ENCODE measurements at places on chromosomes 11 and 22. TPM values are rescaled to one million over a fixed set of nuclear protein-coding genes. Genes with fewer than 3 reads are reported as not detected.

GRCh38 chr11:130435671-130436070, 7.3 kb upstream of the ADAMTS8 start:
- H3K4me3 ChIP-seq = no peak overlapping the region
- H3K27ac ChIP-seq = no peak overlapping the region
- peaks cover 19% of the 10 kb centered on the region for H3K27me3 ChIP-seq
- DNase-seq = no peak

GRCh38 chr11:2310786-2311352, 9.1 kb downstream of the TSPAN32 start:
- DNase-seq = no peak
- H3K4me1 ChIP-seq = peaks cover 18% of the 10 kb centered on the region
- no peak overlapping the region for H3K4me3 ChIP-seq
- H3K36me3 ChIP-seq = no peaks in the 10 kb centered on the region
- H3K27me3 ChIP-seq = no peaks in the 10 kb centered on the region

DNA sequence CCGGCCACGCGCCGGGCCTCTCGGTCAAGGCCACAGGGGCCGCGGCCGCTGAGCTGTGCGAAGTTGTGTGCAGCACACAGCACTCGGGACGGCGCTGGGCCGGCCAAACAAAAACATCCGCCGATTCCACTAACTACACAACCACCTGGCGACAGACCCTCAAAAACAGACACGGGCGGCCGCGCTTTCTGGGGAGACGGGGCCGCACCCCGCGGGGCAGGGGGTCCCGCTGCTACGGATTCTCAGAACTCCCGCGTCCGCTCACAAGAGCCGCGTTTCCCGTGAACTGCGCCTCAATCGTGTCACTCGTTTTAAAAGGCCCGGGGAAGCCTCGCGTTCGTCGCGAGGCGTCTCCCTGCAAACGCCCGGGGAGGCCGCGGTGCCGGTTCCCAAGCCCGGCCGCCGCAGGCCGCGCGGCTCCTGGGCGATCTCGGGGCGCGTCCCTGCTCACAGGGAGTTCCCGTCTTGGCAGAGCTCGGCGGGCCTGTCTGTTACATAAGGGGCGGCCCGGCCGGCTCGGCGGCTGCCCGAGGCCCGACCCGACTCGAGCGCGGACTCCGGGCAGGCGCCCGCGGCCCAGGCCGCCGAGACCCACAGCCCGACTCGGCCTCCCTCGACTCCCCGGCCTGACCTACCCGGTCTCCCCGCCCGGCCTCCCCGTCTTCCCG, 936 bp downstream of the BRD1 start:
- H3K36me3 ChIP-seq = no peaks in the 10 kb centered on the region
- peak; percentile 91 for DNase-seq
- peak overlapping the region; percentile 81 for H3K27ac ChIP-seq
- no peaks in the 10 kb centered on the region for H3K27me3 ChIP-seq
- peaks cover 36% of the 10 kb centered on the region for H3K4me1 ChIP-seq

DNA sequence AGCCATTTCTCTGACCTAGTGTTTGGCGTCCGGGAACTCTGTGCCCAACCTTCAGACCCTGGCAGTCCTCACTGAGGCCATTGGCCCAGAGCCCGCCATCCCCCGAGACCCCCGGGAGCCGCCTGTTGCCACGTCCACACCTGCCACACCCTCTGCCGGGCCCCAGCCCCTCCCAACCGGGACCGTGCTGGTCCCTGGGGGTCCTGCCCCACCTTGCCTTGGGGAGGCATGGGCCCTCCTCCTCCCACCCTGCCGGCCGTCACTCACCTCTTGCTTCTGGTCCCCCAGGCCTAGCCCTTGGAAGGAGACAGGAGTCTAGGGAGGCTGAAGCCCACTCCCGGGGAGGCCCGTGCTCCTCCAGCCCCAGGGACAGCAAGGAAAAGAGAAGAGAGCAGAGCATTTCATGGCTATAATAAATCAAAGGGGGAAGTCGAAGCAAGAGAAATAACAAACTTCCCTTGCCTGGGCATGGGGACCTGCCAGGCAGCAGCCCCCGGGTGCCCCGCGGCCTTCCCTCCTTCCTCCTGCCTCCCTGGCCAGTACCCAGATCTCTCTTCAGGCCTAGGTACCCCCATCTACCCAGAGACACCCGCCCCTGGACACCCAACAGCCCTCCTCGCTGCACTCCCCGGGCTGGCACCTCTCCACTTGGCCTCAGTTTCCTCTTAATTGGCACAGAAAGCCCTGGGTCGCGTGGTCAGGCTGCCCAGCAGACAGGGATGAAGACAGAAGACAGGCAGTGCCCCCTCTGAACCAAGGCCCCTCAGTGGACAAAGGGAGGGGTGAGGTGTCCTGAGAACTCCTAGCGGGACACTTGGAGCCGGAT, 13.0 kb upstream of the SLC39A13 start:
- H3K4me3 ChIP-seq = peak overlapping the region; percentile 40
- H3K4me1 ChIP-seq = peaks cover 1% of the 10 kb centered on the region
- H3K36me3 ChIP-seq = no peaks in the 10 kb centered on the region
- H3K27ac ChIP-seq = peak overlapping the region; percentile 97
- no peak for DNase-seq

DNA sequence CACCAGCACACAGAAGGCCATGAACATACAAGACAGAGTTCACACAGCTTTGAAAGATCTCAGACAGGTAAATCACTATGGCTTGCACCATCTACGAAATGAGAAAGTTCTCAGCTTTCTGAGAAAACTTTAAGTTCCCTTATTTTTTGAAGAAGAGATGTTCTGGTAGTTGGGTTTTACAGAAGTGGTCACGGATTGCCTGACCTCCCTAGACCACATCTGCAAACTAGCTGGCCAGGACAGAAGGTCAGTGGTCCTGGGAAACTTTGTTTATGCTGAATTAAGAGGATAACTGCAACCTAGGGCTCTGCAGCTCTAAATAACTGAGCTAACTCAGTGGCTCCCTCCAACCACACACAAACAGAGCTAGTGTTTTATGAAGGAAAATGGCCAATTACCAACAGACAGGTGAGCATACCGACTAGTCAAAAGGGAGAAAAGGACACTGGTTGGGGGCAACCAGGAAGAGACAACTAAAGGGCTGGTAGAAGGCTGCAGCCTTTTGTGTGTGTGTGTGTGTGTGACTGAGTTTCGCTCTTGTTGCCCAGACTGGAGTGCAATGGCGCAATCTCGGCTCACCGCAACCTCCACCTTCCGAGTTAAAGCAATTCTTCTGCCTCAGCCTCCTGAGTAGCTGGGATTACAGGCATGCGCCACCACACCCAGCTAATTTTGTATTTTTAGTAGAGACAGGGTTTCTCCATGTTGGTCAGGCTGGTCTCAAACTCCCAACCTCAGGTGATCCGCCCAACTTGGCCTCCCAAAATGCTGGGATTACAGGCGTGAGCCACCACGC, 8.5 kb upstream of the SCN2B start:
- no peak overlapping the region for H3K4me3 ChIP-seq
- no peak for DNase-seq
- no peaks in the 10 kb centered on the region for H3K36me3 ChIP-seq

GRCh38 chr11:115391160-115391559, 113.1 kb downstream of the CADM1 start:
- DNase-seq = no peak
- H3K4me1 ChIP-seq = no peaks in the 10 kb centered on the region
- no peaks in the 10 kb centered on the region for H3K36me3 ChIP-seq
- no peak overlapping the region for H3K27ac ChIP-seq
- no peak overlapping the region for H3K4me3 ChIP-seq

DNA sequence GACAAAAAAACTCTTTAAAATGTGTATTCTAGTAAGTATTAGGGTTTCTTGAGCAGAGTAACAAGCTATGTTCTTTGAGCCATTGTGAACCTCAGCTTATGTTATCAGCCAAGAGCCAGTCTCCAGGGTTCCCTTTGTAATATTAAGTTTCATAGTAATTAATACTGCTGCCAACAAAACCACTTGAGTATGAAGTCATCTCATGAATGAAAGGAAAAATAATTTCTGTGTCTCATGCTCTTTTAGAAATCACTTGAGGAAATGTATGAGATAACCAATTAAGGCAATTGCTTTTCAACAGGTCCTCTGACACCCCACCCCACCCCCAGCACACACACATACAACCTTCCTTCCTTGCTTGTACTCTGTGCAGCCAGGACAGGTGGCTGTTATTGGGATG, 59.9 kb downstream of the BBOX1 start:
- DNase-seq = no peak
- no peaks in the 10 kb centered on the region for H3K27me3 ChIP-seq
- H3K36me3 ChIP-seq = no peaks in the 10 kb centered on the region

DNA sequence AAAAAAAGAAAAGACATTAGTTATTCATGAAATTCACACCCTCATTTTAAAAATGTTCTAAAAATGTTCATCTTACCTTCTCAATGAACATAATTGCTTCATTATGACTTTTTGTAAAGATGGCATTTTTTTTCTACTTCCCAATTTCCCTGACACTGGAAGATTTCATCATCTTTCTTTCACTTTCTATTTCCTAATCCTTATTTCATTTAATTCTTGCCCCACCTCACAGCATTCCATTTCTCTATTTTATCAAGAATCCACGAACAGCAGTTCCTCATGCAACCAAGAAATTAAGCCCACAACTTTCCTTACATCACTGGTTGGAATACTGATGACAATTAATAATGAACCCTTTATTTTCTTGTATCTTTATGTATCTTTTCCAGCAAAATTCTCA, 1.9 kb downstream of the PATL1 start:
- H3K36me3 ChIP-seq = no peaks in the 10 kb centered on the region
- peaks cover 72% of the 10 kb centered on the region for H3K4me1 ChIP-seq
- H3K27ac ChIP-seq = no peak overlapping the region
- DNase-seq = no peak
- no peak overlapping the region for H3K4me3 ChIP-seq
- no peaks in the 10 kb centered on the region for H3K27me3 ChIP-seq

- peak; percentile 55 for DNase-seq
- H3K4me1 ChIP-seq = peaks cover 4% of the 10 kb centered on the region
- H3K27ac ChIP-seq = peak overlapping the region; percentile 13
- peaks cover 100% of the 10 kb centered on the region for H3K36me3 ChIP-seq
- no peak overlapping the region for H3K4me3 ChIP-seq
- no peaks in the 10 kb centered on the region for H3K27me3 ChIP-seq
These were observed 18.1 kb downstream of the TRMU start for GRCh38 chr22:46353483-46354105.

DNA sequence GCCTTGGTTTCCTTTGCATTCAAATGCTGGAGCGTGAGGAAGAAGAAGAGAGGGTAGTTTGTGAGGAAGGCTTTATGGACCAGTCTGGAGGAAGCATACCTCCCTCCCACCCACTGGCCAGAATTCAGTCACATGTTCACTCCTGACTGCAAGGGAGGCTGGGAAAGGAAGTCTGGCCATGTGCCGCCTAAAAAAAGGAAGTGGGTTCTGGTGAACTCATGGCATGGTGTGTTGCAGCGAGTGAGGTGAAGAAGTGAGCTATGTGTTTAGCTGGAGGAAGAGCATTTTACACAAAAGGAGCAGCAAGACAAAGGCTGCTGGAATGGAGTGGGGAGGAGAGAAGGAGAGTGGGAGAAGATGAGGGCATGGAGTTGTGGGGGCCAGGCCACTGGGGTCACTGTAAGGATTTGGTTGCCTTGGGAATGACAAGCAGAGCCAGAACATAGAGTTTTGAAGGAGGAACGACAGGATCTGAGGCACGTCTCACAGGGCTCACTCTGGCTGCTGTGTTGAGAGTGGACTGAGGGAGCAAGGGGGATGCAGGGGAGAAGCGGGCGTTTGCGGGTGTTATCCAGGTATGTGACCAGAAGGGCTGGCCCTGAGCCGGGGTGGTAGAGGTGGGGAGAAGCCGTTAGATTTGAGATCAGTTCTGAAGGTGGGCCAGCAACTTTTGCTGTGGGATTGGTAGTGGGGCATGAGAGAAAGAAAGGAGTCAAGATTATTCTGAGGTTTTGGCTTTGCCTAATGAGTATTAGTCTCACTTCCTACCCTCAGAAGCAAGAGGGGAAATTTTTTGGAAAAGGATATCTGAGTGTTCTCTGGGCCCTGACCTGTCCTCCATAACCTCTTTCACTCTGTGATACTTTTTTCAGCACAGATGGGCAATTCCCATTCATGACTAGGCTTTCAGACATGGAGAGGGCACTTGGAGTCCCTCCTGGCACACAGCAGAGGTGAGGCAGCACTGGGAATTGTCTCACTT, 26.4 kb downstream of the BMAL1 start:
- no peaks in the 10 kb centered on the region for H3K27me3 ChIP-seq
- H3K27ac ChIP-seq = no peak overlapping the region
- no peak for DNase-seq
- H3K4me3 ChIP-seq = no peak overlapping the region
- peaks cover 3% of the 10 kb centered on the region for H3K4me1 ChIP-seq

DNA sequence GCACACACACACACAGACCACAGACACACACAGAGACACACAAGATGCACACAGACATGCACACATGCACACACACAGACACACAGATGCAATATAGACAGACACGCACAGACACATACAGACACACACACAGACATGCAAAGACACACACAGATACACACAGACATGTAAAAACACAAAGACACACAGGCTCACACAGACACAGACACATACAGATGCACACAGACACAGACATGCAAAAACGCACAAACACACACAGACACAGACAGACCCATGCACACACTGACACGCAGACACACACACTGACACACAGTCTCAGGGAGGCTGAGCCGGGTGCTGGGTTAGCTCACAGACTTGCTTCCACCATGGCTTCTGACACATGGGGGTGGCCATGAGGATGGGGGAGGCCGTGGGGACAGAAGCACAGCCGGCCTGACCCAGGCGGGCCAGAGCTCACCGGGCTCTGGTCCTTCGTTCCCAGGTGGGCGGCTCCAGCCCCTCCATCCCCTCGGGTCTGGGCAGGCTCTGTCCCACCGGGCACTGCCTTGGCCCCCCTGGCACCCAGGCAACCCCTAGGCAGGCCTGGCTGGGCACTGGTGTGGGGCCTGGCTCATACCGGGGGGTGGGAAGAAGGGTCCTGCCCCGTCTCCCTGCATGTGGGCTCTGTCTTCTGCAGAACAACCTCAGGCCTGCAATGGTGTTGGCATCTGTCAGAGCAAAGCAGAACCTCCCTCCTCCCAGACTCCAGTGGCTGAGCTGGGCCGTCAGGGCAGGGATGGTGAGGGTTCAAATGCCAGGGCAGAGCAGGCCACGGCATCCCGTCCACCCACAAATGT, 1489.5 kb downstream of the BRD1 start:
- no peaks in the 10 kb centered on the region for H3K36me3 ChIP-seq
- no peaks in the 10 kb centered on the region for H3K27me3 ChIP-seq
- no peak for DNase-seq
- H3K4me3 ChIP-seq = no peak overlapping the region
- H3K4me1 ChIP-seq = no peaks in the 10 kb centered on the region

GRCh38 chr11:111449696-111450479, 62.3 kb downstream of the BTG4 start:
- no peak for DNase-seq
- no peaks in the 10 kb centered on the region for H3K36me3 ChIP-seq
- H3K27me3 ChIP-seq = no peaks in the 10 kb centered on the region
- no peaks in the 10 kb centered on the region for H3K4me1 ChIP-seq
- no peak overlapping the region for H3K27ac ChIP-seq

Gene PLEKHB1
- total RNA-seq = 16.7 TPM

Gene TMPRSS13
- 5.4 TPM for total RNA-seq

Gene ABCG4
- 0.26 TPM for total RNA-seq

Gene SPI1
- total RNA-seq = 194 TPM

Gene TNNT3
- 2.0 TPM for total RNA-seq

Gene TSGA10IP
- not detected for total RNA-seq

Data from left lung (tissue), 14 donors.